ENCODE measurements at places on chromosomes 4 and X. TPM values are rescaled to one million over a fixed set of nuclear protein-coding genes. Genes with fewer than 3 reads are reported as not detected.

DNA sequence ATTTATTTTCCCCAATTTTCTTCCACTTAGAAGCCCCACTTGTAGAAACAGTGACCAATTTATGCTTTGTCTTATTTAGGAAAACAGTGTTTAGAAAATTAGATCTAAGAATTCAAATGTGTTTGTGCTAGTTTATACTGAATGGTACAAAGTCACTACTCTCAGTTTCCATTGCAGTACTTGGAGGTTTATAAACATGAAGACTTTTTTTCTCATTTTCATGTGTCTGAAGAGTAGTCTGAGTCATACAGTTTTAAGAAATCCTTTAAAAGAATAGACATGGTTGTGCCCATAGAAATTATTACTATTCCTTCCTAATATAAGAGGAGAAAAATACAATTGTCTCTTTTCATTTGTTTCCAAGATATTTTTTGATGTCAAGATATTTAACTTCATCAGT is 458.7 kb downstream of the NAF1 start:
- H3K27ac ChIP-seq, result no peak overlapping the region
- H3K36me3 ChIP-seq, result no peaks in the 10 kb centered on the region
- peaks cover 5% of the 10 kb centered on the region for H3K4me1 ChIP-seq
- H3K27me3 ChIP-seq, result peaks cover 7% of the 10 kb centered on the region
- no peak overlapping the region for H3K4me3 ChIP-seq

- H3K36me3 ChIP-seq, result peaks cover 9% of the 10 kb centered on the region
- H3K4me3 ChIP-seq, result no peak overlapping the region
- no peak for DNase-seq
- no peaks in the 10 kb centered on the region for H3K27me3 ChIP-seq
- no peak overlapping the region for H3K27ac ChIP-seq
- peaks cover 4% of the 10 kb centered on the region for H3K4me1 ChIP-seq
These were observed 343.5 kb upstream of the SFRP2 start for GRCh38 chr4:154132406-154132805.

DNA sequence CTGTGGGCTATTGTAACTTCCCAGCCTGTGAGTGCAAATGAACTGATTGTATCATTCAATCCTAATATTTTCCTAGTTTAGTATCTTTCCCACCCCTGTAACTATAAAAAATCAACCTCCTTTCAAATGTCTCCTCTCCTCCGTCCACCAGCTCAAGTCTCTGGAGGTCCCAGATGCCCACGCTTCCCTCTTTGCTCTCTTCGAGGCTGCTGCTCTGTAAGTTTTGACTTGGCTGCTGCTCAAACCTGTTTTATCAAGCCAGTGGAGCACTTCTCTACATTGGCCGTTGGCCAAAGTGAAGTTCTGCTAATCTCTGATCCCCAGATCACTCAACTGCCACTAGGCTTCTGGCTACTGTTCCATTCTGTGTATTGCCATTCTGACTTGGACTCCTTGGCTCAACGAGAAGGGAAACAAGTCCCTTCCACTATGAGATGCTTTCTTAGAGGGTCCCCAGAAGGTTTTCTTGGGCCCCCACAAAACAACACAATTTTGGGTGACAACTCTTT is 60.7 kb upstream of the RAPGEF2 start:
- no peak for DNase-seq
- no peaks in the 10 kb centered on the region for H3K36me3 ChIP-seq
- H3K27me3 ChIP-seq, result peaks cover 9% of the 10 kb centered on the region
- peaks cover 5% of the 10 kb centered on the region for H3K4me1 ChIP-seq
- H3K4me3 ChIP-seq, result no peak overlapping the region

DNA sequence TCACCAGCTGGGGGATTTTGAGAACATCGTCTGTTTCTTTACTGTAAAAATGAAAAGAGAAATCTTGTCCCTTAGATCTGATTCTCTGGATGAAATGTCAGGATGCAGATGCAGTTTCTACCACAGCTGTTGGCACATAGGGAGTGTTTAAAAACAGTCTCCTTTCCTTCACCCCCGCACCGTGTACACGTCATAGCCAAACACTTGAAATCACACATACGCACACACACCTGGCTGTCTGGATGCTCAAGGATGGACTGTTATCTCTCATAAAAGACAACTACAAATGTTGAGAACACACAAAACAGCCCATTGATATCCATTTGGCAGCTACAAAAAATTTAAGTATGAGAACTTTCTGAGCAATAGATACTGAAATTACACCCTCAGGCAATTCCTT is 275.8 kb upstream of the CLNK start:
- H3K4me3 ChIP-seq, result no peak overlapping the region
- DNase-seq, result no peak
- no peak overlapping the region for H3K27ac ChIP-seq
- no peaks in the 10 kb centered on the region for H3K36me3 ChIP-seq
- no peaks in the 10 kb centered on the region for H3K4me1 ChIP-seq

- no peaks in the 10 kb centered on the region for H3K36me3 ChIP-seq
- no peaks in the 10 kb centered on the region for H3K27me3 ChIP-seq
- no peak for DNase-seq
- no peak overlapping the region for H3K4me3 ChIP-seq
- H3K4me1 ChIP-seq, result peaks cover 33% of the 10 kb centered on the region
- H3K27ac ChIP-seq, result no peak overlapping the region
These were observed 541.4 kb upstream of the BOD1L1 start for GRCh38 chr4:14168919-14169318.

GRCh38 chr4:87108142-87108546 is 112.3 kb downstream of the KLHL8 start:
- no peaks in the 10 kb centered on the region for H3K27me3 ChIP-seq
- peak overlapping the region; percentile 51 for H3K4me3 ChIP-seq
- DNase-seq, result no peak
- peak overlapping the region; percentile 90 for H3K27ac ChIP-seq
- H3K36me3 ChIP-seq, result peaks cover 11% of the 10 kb centered on the region
- peaks cover 59% of the 10 kb centered on the region for H3K4me1 ChIP-seq

DNA sequence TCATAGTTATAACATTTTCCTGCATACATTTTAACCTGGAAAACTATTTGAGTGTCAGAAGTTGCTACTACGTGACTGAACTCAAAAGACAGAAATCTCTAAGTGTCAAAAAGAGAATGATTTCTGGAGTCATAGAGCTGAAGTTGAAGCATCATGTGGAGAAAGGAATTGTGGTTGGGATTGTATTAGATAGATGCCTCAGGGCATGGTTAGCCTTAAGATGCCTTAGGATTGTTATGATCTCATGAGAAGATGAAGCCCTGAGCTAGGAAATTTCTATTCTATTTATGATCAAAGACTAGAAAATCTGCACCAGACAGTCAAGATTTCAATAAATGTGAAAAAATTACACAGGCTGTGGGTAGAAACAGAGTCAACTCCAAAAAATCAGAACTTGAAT is 20.2 kb downstream of the EPGN start:
- H3K36me3 ChIP-seq, result no peaks in the 10 kb centered on the region
- peaks cover 16% of the 10 kb centered on the region for H3K4me1 ChIP-seq
- DNase-seq, result no peak
- H3K27me3 ChIP-seq, result peaks cover 7% of the 10 kb centered on the region
- no peak overlapping the region for H3K4me3 ChIP-seq

- H3K36me3 ChIP-seq, result peaks cover 5% of the 10 kb centered on the region
- no peak overlapping the region for H3K4me3 ChIP-seq
- H3K27me3 ChIP-seq, result no peaks in the 10 kb centered on the region
- H3K4me1 ChIP-seq, result peaks cover 9% of the 10 kb centered on the region
These were observed 16.0 kb downstream of the CCNQ start for GRCh38 chrX:153582896-153583295.

- H3K27ac ChIP-seq, result no peak overlapping the region
- H3K4me1 ChIP-seq, result peaks cover 9% of the 10 kb centered on the region
- DNase-seq, result no peak
- no peak overlapping the region for H3K4me3 ChIP-seq
- peaks cover 41% of the 10 kb centered on the region for H3K27me3 ChIP-seq
These were observed 1.1 kb downstream of the WDR17 start for GRCh38 chr4:176066757-176067156.

DNA sequence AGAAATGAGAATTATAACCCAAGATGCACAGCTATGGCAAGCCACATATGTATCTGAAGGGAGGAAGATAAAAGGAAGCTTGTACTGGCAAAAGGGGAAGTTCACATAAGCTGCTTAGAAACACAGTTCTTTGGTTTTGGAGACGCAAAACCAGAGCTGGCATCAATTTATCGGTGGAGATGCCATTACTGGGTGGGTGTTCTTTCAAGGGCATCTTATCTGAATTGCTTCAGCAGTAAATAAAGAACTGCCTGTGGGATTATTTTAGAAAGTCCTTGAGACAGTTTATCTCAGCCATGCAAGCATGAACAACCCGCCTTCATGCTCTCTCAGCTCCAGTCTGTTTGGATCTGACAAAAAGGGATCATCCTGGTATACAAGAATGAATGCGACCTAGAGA is 60.8 kb downstream of the DDX60 start:
- no peak overlapping the region for H3K27ac ChIP-seq
- H3K4me3 ChIP-seq, result no peak overlapping the region
- H3K4me1 ChIP-seq, result peaks cover 3% of the 10 kb centered on the region
- H3K27me3 ChIP-seq, result no peaks in the 10 kb centered on the region
- peaks cover 51% of the 10 kb centered on the region for H3K36me3 ChIP-seq

DNA sequence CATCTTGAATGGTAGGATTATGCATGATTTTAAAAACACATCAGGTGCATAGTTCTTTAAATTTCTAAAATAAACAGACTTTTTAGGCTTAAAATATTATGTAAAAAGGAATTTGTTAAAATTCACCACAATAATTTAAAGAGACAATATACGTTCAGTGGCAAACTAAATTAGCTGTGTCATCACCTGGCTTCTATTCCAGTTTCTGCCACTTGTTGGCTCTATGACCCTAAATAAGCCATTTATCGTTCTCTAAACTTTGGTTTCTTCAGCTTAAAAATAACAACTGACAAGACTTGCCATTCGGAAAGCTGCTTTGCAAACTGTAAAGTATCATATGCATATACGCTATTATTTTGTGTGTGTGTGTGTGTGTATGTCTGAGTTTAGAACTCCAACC is 141.3 kb downstream of the MGST2 start:
- H3K4me3 ChIP-seq, result no peak overlapping the region
- no peaks in the 10 kb centered on the region for H3K36me3 ChIP-seq
- no peak overlapping the region for H3K27ac ChIP-seq
- peaks cover 2% of the 10 kb centered on the region for H3K27me3 ChIP-seq

GRCh38 chrX:85928606-85929005 is 118.8 kb downstream of the CHM start:
- H3K27ac ChIP-seq, result no peak overlapping the region
- peaks cover 11% of the 10 kb centered on the region for H3K36me3 ChIP-seq
- DNase-seq, result no peak
- H3K27me3 ChIP-seq, result no peaks in the 10 kb centered on the region

- DNase-seq, result no peak
- H3K27ac ChIP-seq, result peak overlapping the region; percentile 85
- H3K4me1 ChIP-seq, result peaks cover 65% of the 10 kb centered on the region
- H3K4me3 ChIP-seq, result no peak overlapping the region
- no peaks in the 10 kb centered on the region for H3K27me3 ChIP-seq
These were observed 11.0 kb upstream of the MAP7D3 start for GRCh38 chrX:136262243-136262642.

DNA sequence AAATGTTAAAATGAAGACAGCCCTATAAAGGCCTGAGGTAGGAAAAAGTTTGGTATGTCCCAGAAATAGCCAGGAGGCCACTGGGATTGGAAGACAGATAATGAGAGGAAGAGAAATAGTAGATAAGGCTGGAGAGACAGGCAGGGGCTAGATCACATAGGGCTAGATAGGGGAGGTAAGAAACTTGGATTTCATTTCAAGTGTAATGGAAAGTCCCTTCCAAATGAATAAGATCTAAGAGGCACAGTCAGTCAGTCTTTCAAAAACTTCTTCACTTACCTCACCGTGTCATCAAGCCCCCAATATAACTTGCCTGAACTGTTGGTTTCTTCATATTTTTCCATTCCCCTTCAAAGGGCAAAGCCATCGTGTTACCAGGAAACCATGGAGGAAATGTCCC is 121.8 kb downstream of the SPCS3 start:
- DNase-seq, result no peak
- H3K27ac ChIP-seq, result no peak overlapping the region
- H3K36me3 ChIP-seq, result no peaks in the 10 kb centered on the region
- peaks cover 30% of the 10 kb centered on the region for H3K4me1 ChIP-seq
- H3K4me3 ChIP-seq, result no peak overlapping the region

DNA sequence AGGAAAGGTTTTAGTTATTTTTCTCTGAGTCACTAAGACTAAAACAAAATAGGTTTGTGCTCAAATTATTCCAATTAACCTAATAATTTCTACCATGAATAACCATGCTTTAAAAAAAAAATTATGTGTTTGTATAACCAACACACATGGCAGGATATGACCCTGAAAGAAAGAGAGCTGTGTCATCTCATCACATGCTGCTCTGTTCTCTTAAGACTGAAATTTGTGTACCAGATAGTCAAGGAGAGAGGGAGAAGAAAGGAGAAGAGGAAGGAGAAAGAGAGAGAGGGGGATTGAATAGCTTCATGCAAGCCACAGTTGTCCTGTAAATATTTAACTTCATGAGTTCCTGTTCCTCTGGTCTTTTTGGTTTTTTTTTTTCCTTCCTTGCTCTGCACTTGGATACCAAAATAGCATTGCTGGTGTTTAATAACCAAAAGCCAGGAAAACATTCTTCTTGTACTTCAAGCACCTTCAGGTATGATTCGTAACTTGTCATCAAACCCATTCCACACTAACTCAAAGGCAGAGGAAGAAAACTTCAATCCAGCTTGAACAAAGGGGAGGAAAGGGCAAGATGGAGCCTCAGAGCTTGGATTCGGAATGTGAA is 6.4 kb upstream of the PROM1 start:
- H3K4me1 ChIP-seq, result no peaks in the 10 kb centered on the region
- peaks cover 89% of the 10 kb centered on the region for H3K27me3 ChIP-seq
- H3K36me3 ChIP-seq, result no peaks in the 10 kb centered on the region
- no peak overlapping the region for H3K4me3 ChIP-seq

DNA sequence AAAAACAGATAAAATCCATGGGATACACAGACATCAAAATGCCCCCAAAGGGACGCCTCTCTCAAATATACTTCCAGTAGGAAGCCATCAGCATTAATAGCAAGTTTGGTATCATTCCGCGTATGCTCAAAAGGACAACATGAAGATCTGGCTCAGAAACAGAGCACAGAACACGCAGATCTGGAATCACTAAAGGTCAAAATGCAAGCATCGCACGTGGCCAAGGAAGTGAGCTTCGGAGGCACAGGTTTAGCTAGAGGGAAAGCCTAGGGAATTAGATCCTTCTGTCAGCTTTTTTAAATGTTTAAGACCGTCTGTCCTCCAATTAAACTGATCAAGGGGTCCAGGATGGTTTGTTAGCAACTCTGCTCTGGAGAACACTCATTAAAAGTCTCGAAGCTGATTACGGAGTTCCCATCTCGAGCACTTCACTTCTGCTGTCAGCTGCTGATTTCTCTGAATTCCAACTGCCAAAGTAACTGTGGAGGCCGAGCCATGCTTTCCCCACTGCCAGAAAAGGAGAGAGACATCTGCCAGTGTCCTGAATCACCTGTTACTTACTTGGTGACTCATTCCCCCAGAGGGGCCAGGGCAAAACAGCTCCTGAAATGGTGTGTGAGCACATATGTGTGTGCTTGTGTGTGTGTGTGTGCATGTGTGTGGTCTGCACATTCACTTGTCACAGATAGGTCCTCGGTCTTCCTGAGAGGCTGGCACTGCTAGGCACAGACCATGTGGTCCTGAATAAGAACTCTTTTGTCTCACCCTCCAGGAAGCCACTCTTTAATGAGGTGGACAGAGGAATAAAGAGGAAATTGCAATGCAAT is 177.7 kb upstream of the PPARGC1A start:
- no peak for DNase-seq
- peaks cover 17% of the 10 kb centered on the region for H3K4me1 ChIP-seq
- no peak overlapping the region for H3K4me3 ChIP-seq
- no peak overlapping the region for H3K27ac ChIP-seq
- H3K36me3 ChIP-seq, result no peaks in the 10 kb centered on the region
- H3K27me3 ChIP-seq, result no peaks in the 10 kb centered on the region

The CITED1 gene
- total RNA-seq, result 1.1 TPM

The S100G gene
- total RNA-seq, result not detected

The DMRTC1 gene
- total RNA-seq, result not detected

The TRAM1L1 gene
- total RNA-seq, result 5.9 TPM

The NXF3 gene
- total RNA-seq, result not detected

Measured in osteocyte (in vitro differentiated cells).